ENCODE measurements at places on chromosomes 7 and 10.

- ATAC-seq, result no peak
- H3K4me3 ChIP-seq, result no peak overlapping the region
- H3K36me3 ChIP-seq, result no peaks in the 10 kb centered on the region
- H3K27me3 ChIP-seq, result peaks cover 3% of the 10 kb centered on the region
Observed at GRCh38 chr10:123266971-123267370, 112.8 kb downstream of the BUB3 start.

DNA sequence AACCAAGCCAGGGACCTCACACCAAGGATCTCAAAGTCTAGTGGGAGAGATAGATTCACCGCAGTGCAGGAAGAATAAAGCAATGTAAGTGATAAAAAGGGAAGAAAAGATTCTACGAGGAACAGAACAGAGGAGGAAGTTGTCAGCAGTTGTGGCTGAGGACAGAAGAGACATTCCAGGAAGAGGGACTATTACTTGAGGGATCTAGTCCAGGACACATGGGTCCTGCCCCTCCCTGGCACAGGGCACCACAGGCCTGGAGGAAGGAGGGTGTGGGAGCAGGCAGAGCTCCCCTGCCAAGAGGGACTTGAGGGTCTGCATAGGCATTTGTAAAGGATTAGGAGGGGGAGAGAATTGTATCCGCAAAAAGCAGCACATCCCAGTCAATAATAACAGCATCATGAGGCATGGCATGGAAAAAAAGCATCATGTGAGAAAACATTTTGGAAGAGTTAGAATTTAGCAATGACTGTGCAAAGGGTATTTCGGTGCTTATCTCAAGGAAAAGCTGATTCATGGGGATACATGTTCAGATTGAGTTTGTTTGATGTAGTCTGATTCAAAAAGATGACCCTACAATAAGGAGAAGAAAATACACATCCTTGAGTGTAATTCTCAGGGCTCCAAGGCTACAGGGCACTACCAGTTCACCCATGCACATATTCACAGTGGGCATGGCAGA is 12.7 kb downstream of the C10orf71 start:
- H3K27ac ChIP-seq, result no peak overlapping the region
- H3K4me3 ChIP-seq, result no peak overlapping the region
- H3K36me3 ChIP-seq, result no peaks in the 10 kb centered on the region
- ATAC-seq, result no peak
- no peaks in the 10 kb centered on the region for H3K4me1 ChIP-seq

DNA sequence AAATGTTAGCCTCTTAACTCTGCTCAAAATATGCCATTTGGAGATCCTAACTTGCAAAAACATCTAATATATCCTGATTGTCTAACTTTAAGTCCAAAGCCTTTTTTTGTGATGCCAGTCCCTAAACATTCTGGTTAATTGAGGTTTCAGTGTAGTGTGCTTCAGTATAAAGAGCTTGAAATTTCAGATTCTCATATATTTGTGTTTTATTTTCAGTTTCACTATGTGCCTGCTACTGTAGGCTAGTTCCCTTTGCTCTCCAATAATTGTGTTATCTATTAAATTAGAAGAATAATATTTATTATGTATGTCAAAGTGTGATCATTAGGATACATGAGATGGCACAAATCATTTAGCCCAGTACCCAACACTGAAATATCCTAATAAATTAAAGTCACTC is 1361.2 kb downstream of the XPNPEP1 start:
- no peaks in the 10 kb centered on the region for H3K36me3 ChIP-seq
- no peak overlapping the region for H3K4me3 ChIP-seq
- no peak for ATAC-seq
- no peaks in the 10 kb centered on the region for H3K4me1 ChIP-seq
- H3K27me3 ChIP-seq, result no peaks in the 10 kb centered on the region

GRCh38 chr7:45021604-45022296 is 21.7 kb downstream of the CCM2 start:
- H3K27me3 ChIP-seq, result no peaks in the 10 kb centered on the region
- no peaks in the 10 kb centered on the region for H3K4me1 ChIP-seq
- H3K27ac ChIP-seq, result no peak overlapping the region
- no peak overlapping the region for H3K4me3 ChIP-seq
- peaks cover 2% of the 10 kb centered on the region for H3K36me3 ChIP-seq
- no peak for ATAC-seq

GRCh38 chr10:89352802-89353201 is 25.0 kb downstream of the IFIT3 start:
- no peak for ATAC-seq
- no peaks in the 10 kb centered on the region for H3K36me3 ChIP-seq
- no peak overlapping the region for H3K27ac ChIP-seq
- H3K4me3 ChIP-seq, result no peak overlapping the region

GRCh38 chr10:66882271-66882670 is 43.6 kb upstream of the LRRTM3 start:
- no peaks in the 10 kb centered on the region for H3K4me1 ChIP-seq
- no peak for ATAC-seq
- H3K4me3 ChIP-seq, result no peak overlapping the region
- H3K27me3 ChIP-seq, result no peaks in the 10 kb centered on the region

DNA sequence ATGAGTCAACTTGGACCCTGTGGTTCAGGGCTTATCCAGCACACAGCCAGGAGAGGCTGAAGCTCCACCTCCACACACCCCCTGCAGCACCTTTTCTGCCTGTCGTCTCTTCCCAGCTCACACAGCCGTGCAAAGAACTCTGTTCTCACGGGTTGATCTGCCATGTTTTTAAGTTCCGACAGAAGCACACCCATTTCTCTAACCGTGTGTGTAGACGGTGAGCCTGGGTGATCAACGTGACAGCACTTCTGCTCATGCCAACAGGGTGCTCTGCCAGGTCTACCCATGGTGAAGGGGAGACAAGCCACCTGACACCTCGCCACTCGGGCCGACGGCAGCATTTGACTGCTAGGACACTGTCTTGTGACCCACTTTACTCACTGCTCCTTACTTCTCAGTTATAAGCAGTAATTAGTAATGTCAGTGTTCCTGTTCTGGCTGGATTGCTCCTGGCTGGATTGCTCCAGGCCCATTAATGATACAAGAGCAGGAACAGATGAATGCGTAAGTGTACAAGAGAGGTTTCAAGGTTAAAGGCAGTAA is 90.5 kb downstream of the RNF216 start:
- H3K4me1 ChIP-seq, result peaks cover 36% of the 10 kb centered on the region
- no peak for ATAC-seq
- peak overlapping the region; percentile 55 for H3K4me3 ChIP-seq
- H3K27me3 ChIP-seq, result no peaks in the 10 kb centered on the region
- no peaks in the 10 kb centered on the region for H3K36me3 ChIP-seq

DNA sequence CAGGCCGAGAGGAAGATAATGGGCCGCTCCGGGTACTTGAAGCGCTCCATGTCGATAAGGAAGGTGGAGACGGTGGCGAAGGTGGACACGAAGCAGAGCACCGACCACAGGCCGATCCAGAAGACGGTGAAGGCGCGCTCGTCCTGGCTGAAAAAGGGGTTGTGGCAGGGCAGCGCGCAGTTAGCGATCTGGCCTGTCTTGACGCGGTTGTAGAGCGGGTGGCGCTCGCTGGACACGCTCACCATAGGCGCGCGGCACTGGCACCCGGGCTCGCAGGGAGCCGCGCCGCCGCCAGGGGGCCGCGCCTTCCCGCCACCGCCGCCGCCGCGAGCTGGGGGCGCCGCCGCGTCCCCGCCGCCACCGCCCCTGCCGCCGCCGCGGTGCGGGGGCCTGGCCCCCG is 1.6 kb downstream of the FZD8 start:
- ATAC-seq, result peak; percentile 39
- H3K36me3 ChIP-seq, result no peaks in the 10 kb centered on the region

DNA sequence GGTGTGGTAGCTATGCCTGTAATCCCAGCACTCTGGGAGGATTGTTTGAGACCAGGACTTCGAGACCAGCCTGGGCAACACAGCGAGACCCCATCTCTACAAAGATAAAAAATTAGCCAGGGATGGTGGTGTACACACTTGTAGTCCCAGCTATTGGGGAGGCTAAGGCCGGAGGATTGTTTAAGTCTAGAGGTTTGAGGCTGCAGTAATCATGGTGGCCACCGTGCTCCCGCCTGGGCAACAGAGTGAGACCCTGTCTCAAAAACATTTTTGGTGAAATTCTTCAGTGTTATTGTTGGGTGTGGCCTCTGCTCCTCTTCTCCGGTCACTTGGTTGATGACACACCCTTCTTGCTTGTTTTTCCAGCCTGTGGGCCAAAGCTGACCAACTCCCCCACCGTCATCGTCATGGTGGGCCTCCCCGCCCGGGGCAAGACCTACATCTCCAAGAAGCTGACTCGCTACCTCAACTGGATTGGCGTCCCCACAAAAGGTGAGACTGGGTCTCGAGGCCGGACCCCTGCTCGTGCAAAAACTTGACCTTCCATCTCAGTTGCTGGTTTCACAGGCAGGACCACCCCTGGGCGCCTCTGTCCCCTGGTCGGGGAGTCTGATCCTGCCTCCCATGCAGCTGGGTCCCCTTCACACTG is 10.6 kb downstream of the PFKFB3 start:
- ATAC-seq, result no peak
- no peak overlapping the region for H3K27ac ChIP-seq
- H3K27me3 ChIP-seq, result no peaks in the 10 kb centered on the region
- H3K4me1 ChIP-seq, result peaks cover 35% of the 10 kb centered on the region
- H3K36me3 ChIP-seq, result no peaks in the 10 kb centered on the region

GRCh38 chr10:112605063-112605462 is 158.0 kb downstream of the VTI1A start:
- no peak overlapping the region for H3K27ac ChIP-seq
- no peak overlapping the region for H3K4me3 ChIP-seq
- H3K36me3 ChIP-seq, result no peaks in the 10 kb centered on the region
- H3K27me3 ChIP-seq, result no peaks in the 10 kb centered on the region
- H3K4me1 ChIP-seq, result no peaks in the 10 kb centered on the region
- ATAC-seq, result no peak

DNA sequence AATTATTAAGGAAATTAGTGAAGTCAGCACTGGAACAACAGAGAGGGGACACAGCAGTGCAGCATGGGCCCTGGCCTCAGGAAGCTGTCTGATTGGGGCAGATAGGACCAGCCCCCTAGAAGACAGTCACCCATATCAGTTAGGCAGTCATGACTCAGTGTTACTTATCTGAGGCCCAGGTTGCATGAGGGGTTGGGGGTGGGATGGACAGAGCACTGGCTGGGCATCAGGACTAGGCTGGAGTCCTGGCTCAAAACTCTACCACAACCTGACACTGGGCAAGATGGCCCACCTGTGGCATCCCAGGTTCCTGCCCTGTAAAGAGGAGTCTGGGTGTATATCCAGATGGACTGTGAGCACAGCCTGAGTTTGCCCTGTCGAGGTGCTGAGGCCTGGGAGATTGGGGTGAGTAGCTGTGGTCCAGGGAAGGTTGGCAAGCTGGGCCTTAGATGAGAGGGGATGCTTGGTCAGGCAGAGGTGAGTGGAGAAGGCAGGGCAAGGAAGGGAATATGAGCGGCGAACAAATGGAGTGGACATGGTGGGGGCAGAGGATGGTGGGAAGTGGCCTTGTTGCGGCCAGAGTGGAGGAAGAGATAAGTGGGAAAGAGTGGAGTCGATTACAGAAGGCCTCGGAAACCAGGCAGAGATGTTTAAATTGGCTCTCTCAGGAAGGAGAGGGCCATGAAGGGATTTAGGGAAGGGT is 37.5 kb downstream of the HK1 start:
- H3K27me3 ChIP-seq, result no peaks in the 10 kb centered on the region
- no peak for ATAC-seq
- no peak overlapping the region for H3K4me3 ChIP-seq

DNA sequence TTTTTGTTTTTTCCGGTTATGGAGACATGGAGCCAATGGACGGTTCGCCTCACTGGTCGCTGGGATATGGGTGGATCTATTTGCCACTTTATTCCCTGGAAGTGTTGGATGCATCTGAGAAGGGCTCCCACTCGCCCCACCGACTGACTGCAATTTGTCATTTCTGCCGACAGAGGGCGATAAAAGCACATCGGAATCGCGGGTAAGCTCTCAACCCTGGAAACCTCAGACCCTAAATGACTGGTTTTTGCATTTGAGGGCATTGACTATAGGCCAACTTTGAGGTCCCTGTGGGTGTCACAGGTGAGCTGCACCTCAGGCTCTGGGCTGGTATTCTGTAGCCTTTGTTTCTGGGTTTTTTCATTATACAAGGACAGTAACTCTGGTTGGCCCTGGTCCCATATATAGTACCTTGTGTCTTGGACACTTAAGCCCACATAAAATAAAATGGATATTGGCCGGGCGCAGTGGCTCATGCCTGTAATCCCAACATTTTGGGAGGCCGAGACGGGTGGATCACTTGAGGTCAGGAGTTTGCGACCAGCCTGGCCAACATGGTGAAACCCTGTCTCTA is 11.9 kb upstream of the OPALIN start:
- no peaks in the 10 kb centered on the region for H3K27me3 ChIP-seq
- no peaks in the 10 kb centered on the region for H3K36me3 ChIP-seq
- no peak overlapping the region for H3K27ac ChIP-seq

DNA sequence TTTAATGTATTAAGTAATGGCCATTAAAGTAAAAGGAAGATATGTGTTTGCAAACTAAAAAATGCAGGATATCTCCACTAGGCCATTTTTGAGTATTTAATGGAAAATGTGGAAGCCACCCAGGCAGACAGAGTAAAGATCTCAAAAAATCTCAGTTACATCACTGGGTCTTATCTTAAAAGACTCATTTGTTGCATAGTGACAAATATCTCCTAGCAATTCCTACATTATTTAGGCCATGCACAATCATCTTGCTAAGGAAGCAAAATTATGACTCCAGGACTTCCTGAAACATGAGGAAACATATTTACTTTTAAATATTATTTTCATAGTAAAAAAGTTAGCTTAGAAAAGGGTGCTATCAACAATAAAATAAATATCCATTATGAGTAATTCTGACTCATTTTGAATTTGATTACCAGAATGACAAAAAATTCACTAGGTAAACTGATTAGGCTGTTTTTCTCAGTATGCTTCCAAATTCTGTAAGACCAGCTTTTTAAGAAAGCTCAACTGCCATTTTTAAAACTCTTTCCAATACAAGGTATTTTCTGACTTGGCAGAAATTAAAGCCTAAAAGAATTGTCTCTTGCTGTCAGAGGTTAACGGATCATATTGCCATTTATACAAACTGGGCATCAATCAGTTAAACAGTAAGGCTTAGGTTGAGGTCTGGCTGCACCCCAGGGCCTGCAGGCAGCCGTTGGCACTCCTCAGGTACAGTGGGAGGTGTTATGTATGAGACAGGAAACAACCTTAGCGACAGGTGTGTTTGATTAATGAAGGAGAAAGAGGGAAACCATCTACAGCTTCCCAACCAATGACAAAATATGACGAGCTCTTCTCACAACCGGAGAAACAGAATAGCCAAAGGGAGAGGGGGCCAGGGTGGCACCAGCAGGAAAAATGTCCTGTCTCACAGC is 31.8 kb downstream of the PCLO start:
- no peaks in the 10 kb centered on the region for H3K36me3 ChIP-seq
- no peaks in the 10 kb centered on the region for H3K4me1 ChIP-seq
- ATAC-seq, result no peak

GRCh38 chr7:123712619-123713018 is 36.2 kb downstream of the WASL start:
- no peak overlapping the region for H3K4me3 ChIP-seq
- no peak overlapping the region for H3K27ac ChIP-seq
- peaks cover 7% of the 10 kb centered on the region for H3K4me1 ChIP-seq
- no peak for ATAC-seq
- no peaks in the 10 kb centered on the region for H3K27me3 ChIP-seq

Data from gastroesophageal sphincter (tissue), 4 donors.